Suppressor macrophage (primary cell): ENCODE measurements at places on chromosomes 5 and 9.

DNA sequence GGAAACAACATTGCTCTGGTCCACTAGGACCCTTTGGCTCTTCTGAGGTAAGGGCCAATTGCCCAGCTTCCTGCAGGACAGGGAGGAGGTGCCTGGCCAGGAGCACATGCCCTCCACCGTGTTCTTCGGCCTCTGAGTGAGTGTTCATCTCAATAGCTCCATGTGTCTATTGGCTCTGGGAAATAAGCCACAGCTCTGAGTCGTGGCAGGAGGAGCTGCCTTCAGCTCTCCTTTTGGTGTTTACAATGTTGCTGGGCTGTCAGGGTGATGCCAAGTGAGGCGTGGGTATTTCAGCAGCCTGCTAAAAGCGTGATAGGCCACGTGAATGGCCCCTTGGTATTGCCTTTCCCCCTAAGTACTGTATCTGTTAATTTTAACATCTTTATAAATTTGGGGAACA is 26.6 kb downstream of the GADD45G start:
- no peak for DNase-seq

- DNase-seq: no peak
Observed at GRCh38 chr5:84725946-84726570, 341.4 kb upstream of the EDIL3 start.

GRCh38 chr5:171852255-171852681 is 66.7 kb downstream of the SMIM23 start:
- DNase-seq: peak; percentile 68

DNA sequence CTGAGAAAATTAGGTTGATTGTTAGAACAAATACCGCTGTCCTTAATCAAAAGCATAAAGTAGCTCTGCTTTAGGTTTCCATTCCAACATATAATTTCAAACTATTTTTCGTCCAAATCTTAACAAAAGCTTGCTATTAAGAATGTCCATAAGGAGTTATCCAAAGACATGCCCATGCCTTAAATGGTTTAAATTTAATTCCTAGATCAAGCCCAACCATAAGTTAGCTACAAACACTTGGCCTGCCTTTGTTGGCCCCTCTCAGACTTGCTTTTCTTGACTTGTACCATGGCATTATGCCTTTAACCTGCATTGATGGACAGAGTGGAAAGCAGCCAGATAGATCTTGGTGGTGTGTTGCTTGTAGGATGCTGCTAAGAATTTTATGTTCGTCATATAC is 8.8 kb downstream of the GARNL3 start:
- no peak for DNase-seq

DNA sequence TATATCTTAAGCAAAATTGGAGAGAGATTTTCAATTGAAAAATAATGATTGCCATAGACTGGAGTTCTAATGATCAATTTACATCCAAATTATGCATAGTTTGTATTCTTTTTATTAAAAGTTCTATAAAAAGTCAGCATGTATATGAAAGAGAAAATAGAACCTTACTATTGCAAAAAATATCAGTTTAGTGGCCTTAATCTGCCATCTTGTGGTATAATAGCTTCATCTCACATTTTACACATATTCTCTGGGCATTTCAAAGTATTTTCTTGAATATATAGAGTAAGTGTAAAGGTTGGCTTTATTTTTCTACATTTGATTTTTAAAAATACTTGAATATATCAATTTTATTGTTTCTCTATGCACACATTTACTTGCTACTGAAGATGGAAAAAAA is 1858.6 kb upstream of the CDH9 start:
- DNase-seq: no peak

GRCh38 chr5:121189342-121190305 is 662.1 kb upstream of the FTMT start:
- DNase-seq: no peak

DNA sequence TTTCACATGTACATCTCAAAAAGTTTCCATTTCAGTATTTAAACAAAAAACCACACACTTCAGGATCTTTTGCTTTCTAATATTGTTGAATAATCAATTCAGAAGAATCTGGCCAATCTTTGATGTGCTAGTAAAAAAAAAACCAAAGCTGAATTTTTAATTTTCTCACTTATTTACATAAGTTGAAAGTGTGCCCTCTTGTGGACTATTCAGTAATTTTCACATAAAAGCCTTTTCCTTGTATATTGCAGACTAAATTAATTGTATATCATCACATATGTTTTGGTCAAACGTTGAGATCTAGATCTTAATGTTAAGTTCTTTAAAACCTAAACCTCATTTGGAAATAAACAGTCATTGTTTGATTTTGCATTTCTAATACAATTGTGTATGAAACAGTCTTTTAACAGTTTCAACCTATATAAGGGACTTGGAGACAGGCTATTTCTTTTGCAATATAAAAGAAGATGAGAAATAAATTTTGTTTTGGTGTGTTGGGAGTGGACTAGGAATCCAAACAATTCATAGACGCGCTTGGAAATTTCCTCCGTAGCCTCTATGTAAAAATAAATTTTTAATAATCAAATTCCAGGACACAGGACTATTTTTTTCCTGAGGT is 68.1 kb downstream of the NIPBL start:
- peak; percentile 61 for DNase-seq

GRCh38 chr9:72185561-72185960 is 36.3 kb downstream of the GDA start:
- DNase-seq: no peak

DNA sequence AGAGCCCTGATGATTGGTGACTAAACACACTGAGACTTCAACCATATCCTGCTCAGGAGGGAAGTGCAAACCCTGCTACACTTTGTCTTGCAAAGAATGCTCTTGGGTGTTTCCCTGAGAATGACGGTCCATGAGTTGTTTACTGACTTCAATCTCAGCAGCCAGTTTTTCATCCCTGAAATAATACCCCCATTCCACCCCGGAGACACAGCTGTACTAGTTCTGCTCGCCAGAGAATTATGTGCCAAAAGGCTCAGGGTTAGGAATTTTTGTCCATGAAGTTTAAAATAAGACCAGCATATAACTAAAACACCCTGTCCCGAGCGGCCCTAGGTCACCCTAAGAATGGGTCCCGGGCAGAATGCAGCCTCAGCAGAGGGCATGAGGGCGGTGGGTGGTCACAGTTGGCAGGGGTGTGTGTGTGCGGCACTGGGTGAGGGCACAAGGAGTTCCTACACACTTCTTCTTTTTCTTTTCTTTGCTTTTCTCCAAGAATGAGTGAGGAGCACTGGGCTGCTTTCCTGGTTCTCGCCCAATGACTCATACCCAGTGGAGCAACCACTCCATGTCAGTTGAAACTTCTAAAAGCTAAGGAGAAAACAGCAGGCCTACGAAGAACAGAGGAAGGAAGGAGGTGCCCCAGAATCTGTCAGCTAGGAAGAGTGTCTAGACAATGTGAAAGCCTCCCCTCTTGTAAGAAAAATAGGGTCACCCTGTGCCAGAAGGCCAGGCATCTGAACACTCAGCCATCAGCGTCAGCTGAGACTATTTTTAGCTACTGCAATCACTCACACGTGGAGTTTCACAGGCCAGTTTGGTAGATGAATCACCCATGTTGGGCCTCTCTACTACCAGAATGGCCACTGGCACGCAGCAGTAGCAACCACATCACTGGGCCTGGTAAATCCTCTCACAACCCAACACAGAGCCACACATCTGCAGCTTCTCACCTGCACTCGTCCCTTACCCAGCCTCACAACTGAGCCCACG is 105.9 kb downstream of the DPYSL3 start:
- peak; percentile 95 for DNase-seq

GRCh38 chr9:89935115-89935514 is 330.3 kb downstream of the GADD45G start:
- DNase-seq: no peak

- DNase-seq: no peak
Observed at GRCh38 chr9:36864491-36865410, 169.3 kb downstream of the PAX5 start.

- DNase-seq: no peak
Observed at GRCh38 chr5:173594061-173594460, 22.4 kb downstream of the BOD1 start.

GRCh38 chr9:136856079-136856476 is 3.9 kb downstream of the MAMDC4 start:
- no peak for DNase-seq

GRCh38 chr9:97853844-97854695 is 1.0 kb downstream of the FOXE1 start:
- peak; percentile 77 for DNase-seq

DNA sequence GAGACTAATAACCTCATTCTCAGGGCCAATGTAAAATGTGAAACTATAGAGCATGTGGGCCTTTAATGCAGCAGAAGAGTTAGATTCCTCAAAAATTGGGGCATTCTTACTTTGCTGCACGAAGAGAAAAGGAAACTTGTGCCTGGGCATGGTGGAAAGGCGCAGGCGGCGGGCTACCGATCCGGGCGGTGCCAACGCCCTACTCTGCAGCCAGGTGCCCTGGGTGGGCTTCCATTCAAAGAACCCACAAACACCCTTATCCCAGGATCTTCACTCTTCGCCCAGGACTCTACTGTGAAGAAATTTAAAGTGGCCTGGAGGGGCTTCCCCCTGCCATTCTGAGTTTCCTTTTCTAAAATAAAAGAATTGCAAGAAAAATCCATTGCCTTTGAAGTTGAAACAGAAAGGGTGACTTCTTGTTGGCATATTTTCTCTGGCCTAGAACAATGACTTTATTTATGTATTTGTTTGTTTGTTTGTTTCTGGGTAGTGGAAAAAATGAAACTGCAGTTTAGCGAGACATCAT is 124.9 kb downstream of the TMEM161B start:
- DNase-seq: no peak

DNA sequence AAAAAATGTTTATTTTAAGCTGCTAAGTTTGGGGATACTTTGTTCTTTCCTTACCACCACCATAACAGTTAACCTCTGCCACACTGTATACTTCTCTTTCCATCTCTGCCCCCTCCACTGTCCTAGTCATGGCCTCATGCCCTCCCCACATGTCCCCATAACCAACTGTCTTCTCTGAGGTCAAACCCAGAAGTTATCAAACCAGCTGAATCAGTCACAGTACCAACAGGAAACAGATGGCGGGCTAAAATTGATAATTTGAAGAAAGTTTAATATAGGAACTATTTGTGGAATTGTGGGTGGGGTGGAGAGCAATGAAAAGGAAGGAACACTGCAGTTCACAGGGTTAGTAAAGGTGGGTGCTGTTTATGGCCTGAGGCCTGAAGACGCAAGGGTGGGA is 5.7 kb upstream of the DCTN4 start:
- DNase-seq: peak; percentile 64

DNA sequence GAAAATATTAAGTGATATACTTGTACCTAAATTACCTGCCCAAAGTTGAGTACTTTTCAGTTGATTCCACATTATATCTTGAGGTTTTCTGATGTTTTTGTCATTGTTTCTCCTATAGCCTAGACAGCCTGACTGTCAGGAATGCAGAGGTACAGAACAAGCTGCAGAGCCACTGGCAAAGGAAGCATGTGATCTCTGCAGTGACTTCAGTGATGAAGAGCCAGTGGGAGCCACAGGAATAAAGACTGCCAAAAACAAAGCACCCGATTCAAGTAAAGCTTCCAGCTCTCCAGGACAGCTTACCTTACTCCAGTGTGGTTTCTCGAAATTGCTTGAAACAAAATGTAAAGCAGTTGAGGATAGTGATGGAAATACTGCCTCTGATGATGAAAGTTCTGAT is 96.3 kb downstream of the ERCC6L2 start:
- no peak for DNase-seq

DNA sequence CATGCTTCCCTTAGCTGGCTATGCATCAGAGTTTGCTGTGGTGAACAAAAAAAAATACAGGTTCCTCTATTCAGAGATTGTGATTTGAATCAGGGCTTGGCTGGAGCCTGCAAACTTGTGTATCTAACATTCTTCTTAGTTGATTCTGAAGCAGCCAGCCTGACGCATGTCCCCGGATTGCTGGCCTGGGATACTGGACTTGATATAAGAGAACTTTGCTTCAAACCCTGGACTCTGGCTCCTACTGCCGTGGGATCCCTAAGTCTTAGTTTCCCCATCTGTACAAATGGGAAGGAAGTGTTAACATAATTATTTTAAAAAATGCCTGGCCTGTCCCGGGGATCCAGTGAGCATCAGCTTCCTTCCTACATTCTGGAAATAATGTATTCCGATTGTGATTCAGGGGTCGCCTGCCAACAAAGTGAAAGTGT is 292.8 kb downstream of the ARHGEF28 start:
- peak; percentile 26 for DNase-seq

GRCh38 chr9:114017741-114018715 is 60.1 kb downstream of the AMBP start:
- DNase-seq: no peak

DNA sequence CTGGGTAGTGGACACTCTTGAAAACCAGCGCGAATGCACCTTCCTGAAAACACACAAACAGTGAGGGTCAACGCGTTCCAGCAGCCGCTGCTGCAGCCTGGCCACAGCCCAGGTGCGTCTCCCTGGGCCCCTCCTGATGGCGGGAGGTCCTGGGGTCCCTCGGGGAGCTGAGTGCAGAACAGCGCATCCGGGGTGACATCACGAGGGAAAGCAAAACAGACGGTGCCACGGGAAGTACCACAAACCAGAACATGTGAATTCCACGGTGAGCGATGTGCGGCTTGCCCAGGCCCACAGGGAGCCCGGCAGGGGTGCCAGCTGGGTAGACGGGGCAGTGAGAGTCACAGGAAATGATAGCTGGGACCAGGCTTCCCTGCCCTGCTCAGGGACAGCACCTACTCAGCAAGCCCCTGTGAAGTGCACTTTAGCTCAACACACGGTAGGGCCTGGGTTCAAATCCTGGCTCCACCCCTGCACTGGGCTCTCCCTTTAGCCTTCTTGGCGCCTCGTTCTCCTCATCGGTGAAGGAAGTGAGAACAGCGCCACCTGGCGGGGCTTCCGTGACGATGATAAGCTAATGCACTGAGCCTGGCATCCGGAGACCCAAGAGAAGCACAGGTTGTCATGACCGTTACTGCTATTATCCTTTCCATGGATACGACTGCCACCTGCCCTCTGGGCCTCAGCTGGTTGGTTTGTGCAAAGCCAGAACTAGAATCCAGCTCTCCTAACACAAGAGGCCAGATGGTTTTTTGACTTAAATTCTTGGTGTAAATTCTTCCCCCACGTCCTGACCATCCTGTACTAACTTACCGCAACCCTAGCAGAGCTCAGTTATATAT is 24.6 kb downstream of the GFPT2 start:
- DNase-seq: peak; percentile 96

- DNase-seq: no peak
Observed at GRCh38 chr9:16784002-16784401, 86.5 kb downstream of the BNC2 start.

GRCh38 chr5:14768508-14769365 is 102.8 kb downstream of the ANKH start:
- no peak for DNase-seq

- DNase-seq: no peak
Observed at GRCh38 chr9:78909566-78909965, 612.6 kb downstream of the PSAT1 start.

- DNase-seq: peak; percentile 49
Observed at GRCh38 chr9:87324613-87325194, 173.0 kb upstream of the DAPK1 start.
